ENCODE measurements at places on chromosomes 4 and X.

- DNase-seq = no peak
Measured at GRCh38 chrX:101595739-101596419, 21.9 kb downstream of the ARMCX6 start.

DNA sequence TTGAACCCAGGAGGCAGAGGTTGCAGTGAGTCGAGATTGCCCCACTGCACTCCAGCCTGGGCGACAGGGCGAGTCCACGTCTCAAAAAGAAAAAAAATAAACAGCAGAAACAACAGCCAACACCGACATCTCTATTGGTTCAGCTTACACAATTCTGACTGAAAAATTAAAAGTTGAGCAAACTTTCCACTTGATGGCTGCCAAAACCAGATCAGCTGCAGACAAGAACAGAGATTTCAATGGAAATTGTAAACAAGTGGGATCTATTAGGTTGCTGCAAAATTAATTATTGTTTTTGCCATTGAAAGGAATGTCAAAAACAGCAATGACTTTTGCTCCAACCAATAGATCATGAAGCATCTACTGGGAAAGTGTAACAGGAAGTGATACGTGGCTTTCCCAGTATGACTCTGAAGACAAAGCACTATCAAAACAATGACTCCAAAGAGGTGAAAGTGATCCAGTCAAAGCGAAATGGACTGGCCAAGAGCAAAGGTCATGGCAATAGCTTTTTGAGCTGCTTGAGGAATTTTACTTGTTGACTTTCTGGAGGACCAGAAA, 26.3 kb downstream of the UPF3B start:
- no peak for DNase-seq

DNA sequence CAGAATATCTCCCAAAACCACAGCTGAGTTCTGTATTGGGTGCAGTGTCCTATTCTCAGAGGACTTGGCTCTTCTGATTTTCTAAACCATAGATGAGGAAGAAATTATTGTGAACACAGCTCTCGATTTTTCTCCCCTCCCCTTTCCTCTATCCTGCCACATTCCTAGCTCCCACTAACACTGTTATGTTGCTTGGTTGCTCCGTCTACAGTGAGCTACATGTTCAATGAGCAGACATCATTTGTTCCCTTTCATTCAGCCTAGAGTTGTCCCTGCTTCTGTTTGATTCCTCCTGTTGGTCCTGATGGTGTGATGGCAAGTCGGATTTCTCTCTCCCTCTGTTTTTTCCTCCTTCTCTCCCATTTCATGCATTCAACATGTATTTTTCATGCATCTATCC, 65.9 kb downstream of the DIPK2B start:
- DNase-seq = no peak

DNA sequence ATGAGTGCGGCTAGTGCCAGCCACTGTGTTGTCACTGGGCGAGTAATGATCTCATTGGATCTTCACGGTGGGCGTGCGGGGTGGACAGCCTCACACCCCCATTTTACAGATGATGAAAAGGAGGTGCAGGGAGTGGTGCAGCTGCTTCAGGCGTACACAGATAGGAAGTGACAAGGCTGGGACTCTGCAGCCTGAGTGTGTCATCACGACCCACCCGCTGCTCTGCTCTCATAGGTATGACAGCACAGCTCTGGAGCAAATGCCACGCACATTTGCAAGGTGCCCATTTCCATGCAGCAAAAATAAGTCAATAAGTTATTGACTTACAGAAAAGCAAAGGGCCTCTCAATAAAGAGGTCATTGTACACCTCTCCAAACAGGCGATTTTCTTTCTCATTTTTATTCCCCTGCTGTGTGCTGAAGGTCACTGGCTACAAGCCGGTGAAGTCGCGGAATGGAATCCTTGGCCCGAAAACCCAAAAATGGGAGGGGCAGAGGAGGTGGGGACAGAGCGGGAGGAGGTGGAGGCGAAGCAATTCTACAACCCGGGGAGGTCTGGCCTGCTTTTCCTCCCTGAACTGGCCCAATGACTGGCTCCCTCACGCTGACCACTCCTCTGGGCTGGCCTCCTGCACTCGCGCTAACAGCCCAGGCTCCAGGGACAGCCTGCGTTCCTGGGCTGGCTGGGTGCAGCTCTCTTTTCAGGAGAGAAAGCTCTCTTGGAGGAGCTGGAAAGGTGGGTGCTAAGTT, at the start of gene SOD3:
Gene SOD3, plus strand, starts transcription at position 658 of the 750 bp plus-strand sequence. CDS start 3,949 bp downstream, outside the sequence.
- DNase-seq = no peak

GRCh38 chrX:13119386-13119785, 75.0 kb upstream of the FAM9C start:
- no peak for DNase-seq

- no peak for DNase-seq
Measured at GRCh38 chr4:8502836-8503585, 62.4 kb downstream of the TRMT44 start.

DNA sequence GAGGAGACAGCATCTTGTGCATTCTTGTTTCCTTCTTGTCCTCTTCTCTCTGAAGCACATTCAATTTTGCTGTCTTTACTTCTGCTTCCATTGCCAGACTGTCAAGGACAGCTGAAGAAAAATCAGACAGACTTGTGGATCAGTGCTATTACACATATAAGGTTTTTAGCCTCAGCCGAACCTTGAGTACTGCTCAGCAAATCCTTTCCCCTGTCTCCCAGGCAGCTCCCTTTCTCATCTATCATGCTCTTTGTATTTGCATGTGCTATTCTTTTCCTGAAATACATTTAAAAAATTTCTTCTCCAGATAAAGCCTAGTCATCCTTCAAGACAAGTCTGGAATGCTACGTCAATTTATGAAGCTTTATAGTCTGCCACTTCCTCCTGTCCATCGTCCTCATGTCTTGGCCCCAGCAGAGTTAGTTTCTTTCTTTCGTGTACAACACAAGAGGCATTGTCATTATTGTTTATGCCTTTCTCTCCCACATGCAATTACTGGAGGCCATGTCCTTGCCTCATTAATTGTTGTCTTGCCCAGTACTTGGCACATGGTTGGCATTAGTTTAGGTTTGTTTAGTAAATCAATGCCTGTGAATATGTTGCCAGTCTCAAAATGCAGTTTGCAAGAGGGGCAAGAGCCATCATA, 45.1 kb downstream of the ADGRL3 start:
- no peak for DNase-seq

DNA sequence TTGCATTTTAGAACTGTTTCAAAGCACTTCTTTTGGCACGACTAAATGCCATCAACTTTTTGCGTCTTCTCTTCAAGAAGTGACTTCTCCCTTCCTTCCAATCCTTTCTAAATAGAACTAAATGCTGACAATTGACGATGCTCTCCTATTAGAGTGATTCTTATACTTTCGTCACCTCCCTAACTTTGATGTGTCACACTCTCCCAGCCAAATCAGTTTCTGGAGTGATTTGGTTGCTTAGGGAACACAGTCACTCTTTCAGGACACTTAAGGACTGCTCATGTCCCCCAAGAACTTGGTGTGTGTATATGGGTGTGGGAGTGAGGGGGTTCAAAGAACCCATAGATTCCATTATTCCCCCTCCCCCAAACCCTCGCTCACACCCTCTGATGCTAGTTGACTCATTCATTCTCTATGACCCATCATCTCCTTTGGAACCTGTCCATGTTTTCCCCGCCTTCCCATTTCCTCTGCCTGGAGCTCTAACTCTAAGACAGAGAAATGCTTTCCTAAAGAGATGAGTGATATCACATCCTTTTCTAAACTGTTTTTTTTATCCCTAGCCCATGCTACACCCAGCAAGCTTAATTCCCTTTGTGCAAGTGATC, 26.8 kb upstream of the AREG start:
- DNase-seq = no peak

DNA sequence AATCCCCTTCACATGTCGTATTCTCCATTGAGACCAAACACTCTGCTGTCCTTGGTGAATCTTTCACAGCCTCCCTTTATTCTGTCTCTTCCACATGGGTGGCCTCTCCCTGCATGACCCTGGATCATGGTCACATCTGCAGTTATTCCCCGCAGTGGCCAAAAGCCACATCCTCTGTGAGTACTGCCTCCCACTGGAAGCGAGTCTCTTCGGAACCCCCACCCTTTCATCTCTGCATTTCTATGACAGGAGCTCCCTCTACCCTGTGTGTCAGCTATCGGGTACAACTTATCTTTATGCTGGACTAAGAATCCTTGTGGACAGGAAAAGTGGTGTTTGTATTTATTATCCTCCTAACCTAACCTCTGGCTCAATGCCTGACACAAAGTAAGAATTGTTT, 48.6 kb upstream of the SHISA3 start:
- no peak for DNase-seq

DNA sequence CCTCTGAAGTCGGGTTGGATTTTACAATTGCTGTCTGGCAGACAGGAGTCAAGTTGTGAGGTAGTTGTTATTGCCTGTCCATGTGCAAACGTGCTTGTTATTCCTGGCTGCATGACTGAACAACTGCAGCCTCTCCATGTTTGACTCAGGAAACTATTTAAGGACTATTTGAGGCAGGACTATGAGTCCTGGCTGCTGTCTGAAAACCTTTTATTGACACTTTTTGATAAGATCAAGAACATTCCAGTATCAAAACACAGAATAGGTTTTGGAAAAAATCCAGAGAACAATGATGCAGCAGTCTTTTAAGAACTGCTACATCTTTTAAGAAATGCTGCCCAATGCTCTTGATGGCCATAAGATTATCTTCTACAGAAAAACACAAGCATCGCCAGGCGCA, 10.0 kb upstream of the SPRY1 start:
- no peak for DNase-seq

GRCh38 chrX:24026432-24026831, 554 bp downstream of the KLHL15 start:
- no peak for DNase-seq

- DNase-seq = no peak
Measured at GRCh38 chr4:42945874-42946273, 53.4 kb downstream of the GRXCR1 start.

DNA sequence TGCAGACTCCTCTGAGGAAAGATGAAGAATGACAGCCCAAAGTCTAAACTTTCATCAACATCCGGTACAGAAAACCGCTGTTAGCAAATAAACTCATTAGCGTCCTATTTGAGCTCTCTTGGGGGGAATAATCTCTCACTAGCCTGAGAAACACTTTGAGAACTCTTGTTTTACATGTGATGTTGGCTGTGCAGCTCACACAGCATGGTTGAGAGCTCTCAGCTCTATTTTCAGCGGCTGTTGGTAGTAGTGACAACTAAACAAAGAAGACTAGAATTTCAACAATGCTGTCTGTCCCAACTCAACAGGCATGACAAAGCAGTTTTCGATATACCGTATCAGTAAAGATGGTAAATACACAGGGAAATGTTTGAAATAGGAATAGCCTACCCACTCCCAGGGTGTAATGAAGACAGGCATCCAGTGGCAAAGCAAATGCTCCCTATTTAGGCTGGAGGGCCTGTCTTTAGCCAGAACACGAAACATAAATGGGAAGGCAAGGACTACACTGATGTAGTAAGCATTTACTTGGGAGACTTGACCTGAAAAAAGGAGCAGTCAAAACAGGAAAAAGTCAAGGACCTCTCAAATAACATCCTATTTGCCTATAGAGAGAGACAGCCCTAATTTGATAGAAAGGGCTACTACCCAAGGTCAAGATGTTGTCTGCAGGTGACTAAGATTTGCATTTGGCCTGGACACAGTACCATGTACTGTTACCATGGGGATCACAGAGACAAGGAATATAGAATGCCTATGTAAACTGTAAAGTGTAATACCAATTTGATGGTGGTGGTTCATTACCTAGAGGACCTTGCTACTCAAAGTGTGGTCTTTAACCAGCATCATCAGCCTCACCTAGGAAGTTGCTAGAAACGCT, 60.4 kb downstream of the PPEF2 start:
- DNase-seq = no peak

- DNase-seq = no peak
Measured at GRCh38 chr4:76055016-76055415, 19.1 kb upstream of the CXCL11 start.

- DNase-seq = no peak
Measured at GRCh38 chr4:31183256-31183655, 463.1 kb downstream of the PCDH7 start.

- DNase-seq = no peak
Measured at GRCh38 chr4:16140879-16141249, 57.0 kb upstream of the PROM1 start.

- no peak for DNase-seq
Measured at GRCh38 chr4:105543346-105543745, 9.1 kb upstream of the ARHGEF38 start.

GRCh38 chr4:38516190-38516589, 147.8 kb upstream of the KLF3 start:
- DNase-seq = no peak

All from activated gamma-delta T cell (primary cell).